ENCODE measurements at places on chromosomes 13 and 19.

GRCh38 chr19:50836543-50837195 lies 3.3 kb upstream of the KLK15 start:
- peak; percentile 48 for DNase-seq

GRCh38 chr13:36337938-36338641 lies 8.1 kb downstream of the SPART start:
- no peak for DNase-seq

- DNase-seq = peak; percentile 76
Observed at GRCh38 chr19:18894254-18895037, 1.5 kb downstream of the CERS1 start.

DNA sequence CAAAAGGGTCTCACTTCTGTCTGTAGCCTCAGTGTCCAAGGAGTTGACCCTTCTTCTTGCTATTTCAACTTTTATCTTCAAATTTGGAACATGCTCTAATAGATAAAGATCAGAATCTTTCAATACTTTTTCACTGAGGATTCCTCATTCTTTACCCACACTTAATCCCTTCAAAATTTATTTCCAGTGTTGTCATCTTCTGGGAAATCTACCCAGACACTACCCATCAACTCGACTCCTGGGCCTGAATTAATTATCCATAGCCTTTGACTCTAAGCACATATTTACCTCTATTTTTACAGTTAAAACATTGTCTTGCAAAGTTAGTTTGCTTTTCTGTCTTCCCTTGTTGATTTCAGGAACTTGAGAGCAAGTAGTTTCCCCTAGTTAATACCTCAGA lies 1022.5 kb downstream of the PCDH9 start:
- DNase-seq = no peak

- DNase-seq = no peak
Observed at GRCh38 chr13:29566206-29566605, 29.3 kb downstream of the SLC7A1 start.

DNA sequence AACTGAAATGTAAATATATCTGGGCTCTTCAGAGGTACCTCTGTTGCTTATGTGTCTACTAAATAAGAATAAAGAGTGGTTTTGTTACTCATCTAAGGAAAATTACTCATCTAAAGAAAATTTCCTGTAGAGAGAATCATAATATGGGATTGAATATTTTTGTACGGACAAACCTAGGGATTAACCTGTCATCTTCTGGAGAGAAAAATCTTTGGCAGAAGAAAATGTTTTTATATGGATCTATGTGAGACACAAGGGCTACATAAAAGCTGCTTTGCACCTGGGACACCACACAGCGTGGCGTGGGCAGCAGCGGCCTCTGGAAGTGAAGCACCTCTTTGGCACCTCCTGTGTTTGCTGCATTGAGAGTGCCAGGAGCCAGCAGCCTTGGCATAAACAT lies 242.9 kb upstream of the DACH1 start:
- DNase-seq = no peak

- no peak for DNase-seq
Observed at GRCh38 chr19:44059229-44059628, 7.4 kb downstream of the ZNF223 start.

- no peak for DNase-seq
Observed at GRCh38 chr13:42836930-42837690, 55.7 kb downstream of the FAM216B start.

DNA sequence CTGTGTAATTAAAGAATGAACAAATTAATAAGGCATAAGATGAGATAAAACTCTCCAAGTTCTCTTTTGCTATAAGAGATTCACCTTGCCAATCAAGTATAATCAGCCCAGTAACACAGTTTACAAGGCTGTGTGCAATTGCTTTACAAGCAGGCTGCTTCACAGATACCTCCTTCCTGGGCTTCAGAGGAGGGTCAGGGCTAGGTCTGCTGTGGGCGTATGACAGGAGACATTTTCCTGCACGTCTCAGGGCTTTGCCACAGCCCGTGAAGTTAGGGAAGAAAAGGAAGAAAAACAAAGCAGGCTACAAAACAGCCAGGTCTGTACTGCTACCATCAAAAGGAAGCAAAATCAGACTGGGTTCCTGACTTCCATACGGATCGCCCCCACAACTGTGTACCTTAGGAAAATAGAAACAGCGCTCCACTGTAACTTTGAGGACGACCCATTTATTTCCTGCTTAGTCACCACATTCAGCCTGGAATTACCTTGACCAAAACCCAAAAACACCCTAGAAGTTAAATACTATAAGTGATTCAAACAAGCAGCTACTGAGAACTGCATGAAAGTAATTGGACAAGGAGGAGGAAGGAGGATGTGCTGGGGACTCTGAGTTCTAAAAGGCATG lies 12.4 kb downstream of the EFNB2 start:
- DNase-seq = no peak

GRCh38 chr19:18649371-18650020 lies 12.7 kb downstream of the KLHL26 start:
- no peak for DNase-seq

GRCh38 chr13:27813826-27814225 lies 21.5 kb downstream of the GSX1 start:
- no peak for DNase-seq

DNA sequence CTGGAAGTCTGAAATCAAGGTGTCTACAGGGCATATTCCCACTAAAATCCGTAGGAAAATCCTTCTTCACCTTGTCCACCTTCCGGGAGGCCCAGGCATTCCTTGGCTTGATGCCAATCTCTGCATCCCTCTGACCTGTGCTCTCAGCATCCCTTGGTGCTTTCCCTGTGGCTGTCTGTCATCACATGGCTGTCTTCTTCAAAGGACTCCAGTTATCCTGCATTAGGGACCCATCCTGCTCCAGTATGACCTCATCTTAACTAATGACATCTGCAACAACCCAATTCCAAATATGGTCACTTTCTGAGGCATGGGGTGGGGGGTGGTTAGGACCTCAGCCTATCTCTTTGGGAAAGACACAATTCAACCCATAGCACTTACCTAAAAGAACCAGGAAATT lies 423.8 kb downstream of the IRS2 start:
- DNase-seq = no peak

DNA sequence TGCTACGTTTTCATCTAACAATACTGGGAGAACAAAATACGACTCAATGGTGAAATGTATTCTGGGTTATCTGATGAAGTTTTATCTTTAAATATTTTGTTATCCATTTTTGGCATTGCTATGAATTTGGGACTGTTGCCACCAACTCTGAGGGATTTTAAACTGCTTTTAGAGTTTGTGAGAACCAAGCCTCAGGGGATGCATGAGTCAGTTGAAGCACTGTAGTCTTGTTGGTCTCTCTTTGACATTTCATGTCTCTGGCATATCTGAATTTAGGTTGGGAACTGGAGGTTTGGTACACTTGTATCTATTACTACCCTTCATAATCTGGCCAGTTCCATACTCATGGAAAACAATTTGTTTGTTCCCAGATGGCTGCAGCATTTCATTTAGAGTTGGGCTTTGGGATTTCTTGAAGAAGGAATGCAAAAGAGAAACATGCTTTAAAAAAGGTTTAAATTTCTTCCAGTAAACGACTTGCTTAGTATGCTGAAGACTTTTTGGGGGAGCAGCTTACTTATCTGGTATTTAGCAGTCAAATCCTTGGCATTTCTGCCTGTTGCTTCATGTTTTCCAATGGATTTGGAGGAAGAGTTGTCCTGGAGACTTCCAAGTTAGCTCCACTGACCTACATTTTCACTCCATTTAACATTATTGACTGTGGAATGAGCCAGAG lies 28.9 kb downstream of the ARHGEF7 start:
- DNase-seq = no peak

DNA sequence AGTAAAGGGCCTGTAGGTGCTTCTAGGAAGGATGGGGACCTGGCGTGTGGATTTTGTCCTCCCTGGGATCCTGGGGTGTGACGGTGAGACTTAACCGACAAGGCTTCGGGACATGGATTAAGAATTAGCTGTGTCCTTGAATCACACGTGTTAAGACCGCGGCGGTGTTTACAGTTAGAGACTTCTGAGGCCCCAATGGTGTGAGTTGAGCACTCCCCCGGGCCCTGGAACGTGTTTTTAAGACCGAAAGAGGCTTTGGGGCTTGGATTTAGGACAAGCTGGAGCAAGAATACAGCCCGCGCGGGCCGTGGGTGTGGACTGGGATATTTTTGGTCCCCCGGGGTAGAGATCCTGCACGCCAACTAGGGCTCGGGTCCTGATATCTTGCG lies 1.2 kb upstream of the SLC27A1 start:
- DNase-seq = no peak
